Right ventricle myocardium superior (tissue), 1 donor: ENCODE measurements at places on chromosomes 2 and 18. TPM values are rescaled to one million over a fixed set of nuclear protein-coding genes. Genes with fewer than 3 reads are reported as not detected.

DNA sequence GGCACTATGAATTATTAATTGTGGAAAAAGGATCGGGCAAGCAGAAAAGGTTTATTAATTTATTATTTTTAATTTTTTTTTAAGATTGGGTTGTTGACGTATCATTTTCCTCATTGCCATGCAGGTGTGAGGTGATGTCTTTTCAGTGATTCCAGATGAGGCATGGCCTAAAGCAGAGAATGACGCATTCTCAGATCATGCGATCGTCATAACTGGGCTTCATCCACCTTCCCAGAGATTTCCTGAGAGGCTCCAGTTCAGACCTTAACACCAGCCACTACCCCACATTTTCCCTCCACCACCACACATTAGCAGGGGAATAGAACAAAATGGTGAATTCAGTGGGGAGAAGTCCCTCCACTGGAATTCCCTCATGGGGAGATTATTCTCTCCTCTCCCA, 518.4 kb upstream of the SPHKAP start:
- DNase-seq = no peak

DNA sequence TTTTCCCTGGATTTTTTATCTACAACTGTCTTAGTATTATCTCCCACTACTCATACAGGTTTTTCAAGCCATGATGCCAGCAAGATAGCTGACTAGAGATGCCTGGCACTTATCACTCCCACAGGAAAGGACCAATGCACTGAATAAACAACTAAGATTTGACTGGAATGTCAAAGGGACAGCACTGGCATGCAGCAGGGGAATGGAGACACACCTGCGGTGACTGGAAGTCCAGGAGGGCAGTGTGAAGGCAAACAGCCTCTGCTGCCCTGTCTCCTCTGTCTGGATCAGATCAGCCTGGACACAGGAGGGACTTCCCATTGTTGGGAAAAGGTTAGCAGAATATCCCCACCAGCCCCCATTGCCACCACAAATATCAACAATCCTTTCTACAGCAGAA, 85.1 kb downstream of the TMEM237 start:
- no peak for DNase-seq

GRCh38 chr18:76554547-76555222, 59.6 kb upstream of the ZNF516 start:
- no peak for DNase-seq

- DNase-seq = peak; percentile 61
These were observed 77.0 kb upstream of the TMEM200C start for GRCh38 chr18:5972298-5972697.

DNA sequence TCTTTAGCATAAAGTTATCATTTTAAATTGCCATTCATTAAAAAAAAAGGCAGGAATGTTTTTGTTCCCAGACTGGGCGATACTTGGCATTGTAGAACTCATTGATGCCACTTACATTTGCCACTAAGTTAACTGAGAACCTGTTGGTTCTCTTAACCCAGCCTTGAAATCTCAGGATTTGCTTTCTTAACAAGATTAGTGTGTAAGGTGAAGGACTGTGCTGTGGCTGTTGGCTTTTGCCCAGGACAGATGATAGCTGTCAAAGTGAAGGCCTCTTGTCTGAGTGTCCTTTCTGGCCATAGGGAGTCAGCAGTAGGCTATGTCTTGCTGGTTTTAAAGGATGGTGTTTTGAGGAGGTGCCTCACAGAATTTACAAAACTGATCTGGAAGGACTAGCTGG, 2.6 kb downstream of the DPYSL5 start:
- no peak for DNase-seq

Gene LRP1B
- total RNA-seq = 0.08 TPM

Gene ITGA6
- total RNA-seq = 44.4 TPM

Gene OR6B2
- total RNA-seq = not detected

Gene PDE1A
- 11.4 TPM for total RNA-seq
